Stimulated activated CD8-positive, alpha-beta memory T cell treated with anti-CD3 and anti-CD28 coated beads, Interleukin-4, amount 100 ng/mL, for 48 hours (primary cell): ENCODE measurements at places on chromosomes 12 and 14.
A peak's percentile ranks its signal among the peaks of the same experiment; 100 is the strongest.

DNA sequence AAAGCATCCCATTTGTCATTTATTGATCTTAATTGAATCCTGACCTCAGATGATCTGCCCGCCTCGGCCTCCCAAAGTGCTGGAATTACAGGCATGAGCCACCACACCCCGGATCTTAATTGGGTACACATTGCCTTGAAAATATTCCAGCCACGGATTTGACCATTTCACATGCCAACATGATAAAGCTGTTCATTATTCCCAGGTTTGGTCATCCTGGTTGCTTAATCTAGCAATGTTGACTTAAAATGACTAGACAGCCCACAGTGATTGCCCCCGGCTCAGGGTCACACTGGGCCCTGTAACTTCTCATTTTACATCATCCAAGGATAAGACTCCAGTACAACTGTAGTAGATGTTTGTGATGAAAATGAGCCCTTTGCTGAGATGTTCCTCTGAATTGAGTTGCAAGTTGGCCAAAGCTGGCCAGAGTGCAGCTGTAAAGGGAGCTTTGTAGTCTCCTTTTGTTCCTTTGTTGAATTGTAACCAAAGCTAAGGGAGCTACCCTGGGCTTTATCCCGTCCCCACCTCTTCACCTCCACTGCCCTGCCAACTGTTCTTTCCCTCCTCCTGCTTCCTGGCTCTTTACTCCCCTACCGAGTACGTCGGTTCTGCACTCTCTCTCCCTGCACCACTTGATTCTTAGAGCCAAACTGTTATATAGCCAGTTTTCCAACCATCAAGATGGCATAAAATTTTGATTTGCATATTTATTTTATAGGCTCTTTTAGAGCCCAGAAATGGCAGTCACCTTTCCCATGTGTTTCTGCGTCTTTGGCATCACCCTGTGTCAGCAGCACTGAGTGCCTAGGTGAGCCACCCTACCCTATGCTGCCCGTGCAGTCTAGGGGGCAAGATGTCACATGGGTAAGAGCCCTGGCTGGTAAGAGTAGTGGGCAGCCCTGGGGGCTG is 141.3 kb upstream of the HIF1A start:
- DNase-seq = no peak

- no peak for DNase-seq
Observed at GRCh38 chr12:54131641-54132280, 57.0 kb downstream of the SMUG1 start.

DNA sequence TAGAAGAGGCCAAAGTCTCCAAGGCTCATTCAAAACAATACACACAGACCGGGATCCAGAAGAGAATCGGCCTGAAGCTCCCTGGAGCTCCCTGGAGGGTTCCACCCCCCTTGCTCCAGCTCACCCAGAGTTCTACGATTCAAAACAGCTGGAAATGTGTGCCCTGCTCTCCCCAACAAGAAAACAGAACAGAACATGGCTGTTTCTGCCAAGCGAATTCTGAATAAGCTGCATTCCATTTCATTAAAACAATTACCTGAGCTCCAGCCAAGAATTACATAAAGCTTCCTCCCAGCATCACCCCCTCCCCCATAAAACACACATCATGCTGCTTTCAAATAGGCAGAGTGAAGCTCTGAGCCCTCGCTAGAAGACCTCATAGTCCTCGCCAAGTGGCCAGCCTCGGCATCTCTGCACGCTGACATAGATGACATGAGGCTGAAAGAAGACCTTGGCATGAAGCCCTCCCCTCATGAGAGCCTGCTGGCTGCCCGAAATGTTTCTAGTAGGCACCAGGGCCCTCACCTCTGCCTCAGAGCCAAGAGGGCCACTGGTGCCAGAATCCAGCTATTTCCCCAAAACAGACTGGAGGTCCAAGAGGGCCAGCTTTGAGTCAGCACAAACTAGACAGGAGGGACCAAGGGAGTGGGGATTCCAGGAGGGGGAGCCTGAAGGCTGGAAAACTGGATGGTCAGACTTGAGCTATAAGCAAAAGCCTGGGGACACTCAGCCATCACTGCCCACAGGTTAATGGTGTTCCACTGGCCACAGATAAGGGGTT is 8.3 kb downstream of the PXN start:
- no peak for DNase-seq

DNA sequence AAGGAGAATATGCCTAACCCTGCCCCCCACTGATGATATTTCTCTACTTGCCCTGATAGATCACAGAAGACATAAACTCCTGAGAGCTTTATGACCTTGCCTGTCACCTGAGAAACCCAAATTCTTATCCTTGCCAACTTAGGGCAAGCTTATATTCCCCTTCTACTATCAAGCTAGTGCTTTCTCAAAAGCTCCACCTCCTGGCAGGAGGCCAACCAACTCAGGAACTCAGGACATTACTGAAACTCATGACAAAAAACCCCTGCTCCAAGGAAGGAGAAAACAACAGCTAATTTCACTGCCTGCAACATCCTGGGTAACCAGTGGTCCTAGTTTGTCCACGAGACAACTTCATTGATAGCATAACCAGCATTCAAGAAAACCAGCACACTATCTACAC is 60.9 kb upstream of the FSCB start:
- DNase-seq = no peak

GRCh38 chr14:34227834-34228649 is 234.0 kb downstream of the SPTSSA start:
- DNase-seq = peak; percentile 75

GRCh38 chr12:123078120-123078465 is 72.8 kb downstream of the PITPNM2 start:
- DNase-seq = no peak

- DNase-seq = peak; percentile 57
Observed at GRCh38 chr14:61476754-61477410, 155.5 kb downstream of the PRKCH start.

DNA sequence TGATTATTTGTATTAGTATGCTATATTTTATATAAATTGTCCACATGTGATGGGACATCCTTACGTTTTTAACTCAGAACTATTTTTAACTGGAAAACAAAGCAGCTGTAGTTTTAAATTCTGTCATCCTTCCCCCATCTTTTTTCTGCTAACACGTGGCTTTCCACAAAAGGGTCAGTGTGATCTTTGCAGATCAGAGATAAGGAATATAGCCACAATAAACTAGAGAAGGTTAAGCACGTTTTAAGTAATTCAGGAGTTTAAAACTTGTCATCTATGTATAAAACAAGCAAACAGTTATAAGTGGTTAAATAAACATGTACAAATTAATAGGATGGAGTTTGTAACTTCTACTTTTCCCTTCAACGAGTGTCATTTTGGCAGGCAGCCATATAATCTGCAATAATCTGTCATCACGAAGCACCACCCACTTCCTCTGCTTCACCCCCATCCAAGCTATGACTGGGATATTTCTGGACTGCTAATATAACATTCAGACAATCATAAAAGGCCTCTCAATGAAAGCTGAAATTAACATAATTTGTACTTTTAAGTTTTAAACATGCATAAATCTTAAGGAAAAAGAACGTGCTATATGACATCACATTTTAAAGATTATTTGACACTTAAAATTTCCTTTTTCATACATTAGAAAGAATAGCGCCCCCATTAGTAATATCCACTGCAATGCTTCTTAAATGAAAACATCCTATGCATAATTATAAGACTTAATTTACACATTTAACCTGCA is 15.3 kb downstream of the TAOK3 start:
- peak; percentile 54 for DNase-seq

DNA sequence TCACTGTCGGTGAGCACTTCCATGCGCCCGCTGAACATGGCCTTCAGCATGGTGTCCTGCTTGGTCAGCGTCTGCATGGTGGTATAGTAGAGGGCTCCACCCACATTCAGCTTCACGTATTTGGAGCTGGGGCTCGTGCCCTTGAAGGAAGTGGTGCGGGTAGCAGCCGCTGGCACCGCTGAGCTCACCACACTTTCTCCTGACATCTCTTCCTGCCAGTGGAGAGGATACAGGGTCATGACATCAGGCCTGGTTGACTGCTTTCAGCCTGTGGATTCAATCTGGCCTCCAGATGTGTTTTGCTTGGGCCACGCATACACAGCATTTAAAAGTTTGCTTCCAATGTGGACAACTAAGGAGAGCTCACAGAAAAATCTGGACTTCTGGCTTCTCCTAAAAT is 7.6 kb downstream of the KCTD10 start:
- DNase-seq = no peak

- DNase-seq = no peak
Observed at GRCh38 chr12:132665794-132666193, 21.3 kb downstream of the POLE start.

- DNase-seq = no peak
Observed at GRCh38 chr14:52015411-52016030, 26.2 kb downstream of the RTRAF start.

GRCh38 chr12:6039894-6040601 is 84.4 kb downstream of the VWF start:
- DNase-seq = peak; percentile 56

DNA sequence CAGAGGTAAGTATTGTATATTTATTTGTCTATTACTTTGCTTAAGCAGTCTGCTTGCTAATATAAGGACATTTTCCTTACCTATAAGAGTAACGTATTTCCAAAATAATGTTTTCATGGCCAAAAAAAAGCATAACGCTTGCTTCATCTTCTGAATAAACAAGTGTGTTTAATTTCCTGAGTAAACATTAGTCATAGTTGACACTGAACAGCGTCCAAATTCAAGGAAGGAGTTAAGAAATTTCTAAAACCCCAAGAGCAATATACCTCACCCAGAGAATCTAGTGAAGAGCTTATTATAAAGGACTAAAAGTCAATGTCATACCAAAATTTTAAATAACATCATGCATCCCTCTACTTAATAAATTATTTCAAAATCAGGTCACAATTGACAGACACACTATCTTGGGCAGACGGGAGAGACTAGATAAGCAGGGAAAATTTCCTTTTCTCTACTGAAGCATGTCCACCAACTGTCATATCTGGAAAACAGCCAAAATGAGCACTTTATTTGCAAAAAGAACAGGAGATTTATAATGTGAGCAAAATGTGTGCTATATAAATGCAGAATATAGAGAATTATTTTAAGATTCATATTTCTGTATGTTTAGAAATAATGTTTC is 25.1 kb downstream of the ANKS1B start:
- no peak for DNase-seq

DNA sequence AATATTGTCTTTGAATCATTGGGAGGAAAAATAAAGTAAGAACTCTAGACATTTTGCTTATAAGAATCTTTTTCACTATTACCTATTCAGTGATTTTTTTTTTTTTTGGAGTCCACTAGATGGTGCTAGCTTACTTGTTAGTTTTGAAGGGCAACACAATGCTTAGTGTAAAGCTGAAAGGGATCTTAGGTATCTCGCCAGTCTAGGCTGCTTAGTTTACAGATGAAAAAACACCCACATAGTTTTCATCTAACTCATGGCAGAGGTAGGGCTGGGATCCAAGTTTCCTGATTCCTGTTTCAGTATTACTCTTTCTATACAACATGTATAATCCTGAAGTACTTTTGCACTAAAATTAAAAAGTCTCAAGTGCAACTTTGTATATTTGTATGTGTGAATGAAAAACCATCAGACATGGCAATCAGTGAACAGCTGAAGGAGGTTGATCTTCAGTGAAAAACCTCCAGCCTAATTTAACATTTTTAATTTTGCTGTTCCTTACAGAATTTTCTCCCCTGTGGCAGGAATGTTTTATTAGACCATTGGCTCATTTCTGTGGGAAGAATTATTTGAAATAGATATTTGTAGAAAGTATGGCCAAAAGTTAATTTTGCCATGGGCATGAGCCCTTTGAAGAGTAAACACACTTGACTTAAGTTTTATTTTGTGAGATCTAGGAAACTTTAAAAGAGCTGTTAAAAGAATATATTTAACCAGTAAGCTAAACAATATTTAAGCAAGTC is 40.7 kb downstream of the LRRIQ1 start:
- DNase-seq = no peak

- no peak for DNase-seq
Observed at GRCh38 chr12:27226407-27226929, 17.6 kb upstream of the STK38L start.

DNA sequence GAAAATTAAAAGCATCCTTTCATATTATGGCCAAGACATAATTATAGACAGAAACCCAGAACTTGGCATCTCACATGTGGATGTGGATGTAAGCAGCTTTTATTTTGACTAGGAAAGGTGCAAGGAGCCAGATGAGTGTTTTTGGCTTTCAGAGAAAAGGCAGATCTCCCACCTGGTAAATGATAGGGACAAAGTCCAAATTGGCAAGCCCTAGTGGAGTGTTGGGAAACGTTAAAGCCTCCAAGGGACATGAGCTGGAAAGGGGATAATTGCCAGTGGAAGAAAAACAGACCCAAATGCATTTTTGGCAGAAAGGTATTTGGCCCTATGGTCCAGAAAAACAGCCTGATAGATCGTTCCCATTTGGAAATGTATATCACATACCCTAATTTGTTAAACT is 60.1 kb downstream of the KLHL28 start:
- no peak for DNase-seq

GRCh38 chr14:53341324-53341723 is 188.2 kb upstream of the DDHD1 start:
- DNase-seq = no peak

DNA sequence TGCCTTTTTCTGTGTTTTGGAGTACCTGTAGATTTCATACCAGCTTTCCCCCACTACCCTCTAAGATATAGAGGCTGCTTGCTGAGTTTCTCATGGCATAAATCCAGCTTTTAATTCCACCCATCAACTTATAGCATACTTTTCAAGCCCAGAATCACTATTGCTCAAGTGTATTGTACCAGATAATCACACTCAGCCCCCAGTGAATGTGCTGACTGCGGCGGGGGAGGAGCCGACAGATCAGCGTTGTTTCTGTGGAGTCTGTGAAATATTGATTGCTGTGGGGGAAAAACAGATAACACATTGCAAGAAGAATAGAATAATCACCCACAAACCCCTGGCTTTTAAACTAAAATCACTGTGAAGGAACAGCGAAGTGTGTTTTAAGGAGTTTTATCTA is 296.1 kb downstream of the TMEM132D start:
- DNase-seq = no peak

- DNase-seq = no peak
Observed at GRCh38 chr14:69244946-69245345, 15.0 kb upstream of the GALNT16 start.

DNA sequence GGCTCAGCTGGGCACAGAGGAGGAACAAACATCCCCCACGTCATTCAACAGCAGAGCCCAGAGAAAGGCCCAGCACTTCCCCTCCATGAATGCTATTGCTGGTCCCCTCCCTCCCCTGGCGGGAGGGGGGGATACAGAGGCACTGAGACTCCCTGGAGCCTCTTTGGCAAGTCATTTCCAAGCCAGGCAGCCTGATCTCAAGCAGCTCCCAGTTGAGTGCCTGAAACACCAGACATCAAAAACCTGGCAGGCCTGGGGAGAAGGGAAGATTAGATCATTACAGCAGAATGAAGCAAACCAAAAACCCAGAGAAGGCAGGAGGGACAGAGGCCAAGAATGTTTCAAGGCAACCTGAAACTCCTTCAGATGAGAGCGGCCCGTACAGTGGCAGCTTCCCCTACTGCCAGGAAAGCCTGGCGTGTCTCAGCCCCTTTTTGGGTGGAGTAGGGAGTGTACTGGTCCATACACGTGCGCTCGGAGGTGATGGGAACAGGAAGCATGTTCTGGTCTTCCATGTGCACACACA is 92.1 kb downstream of the LRRC74A start:
- DNase-seq = no peak

GRCh38 chr14:98070536-98070935 is 1201.5 kb downstream of the BCL11B start:
- DNase-seq = no peak
